Suppressor macrophage treated with lipopolysaccharide for 1 hour (primary cell): ENCODE measurements at places on chromosomes 11 and 22.

DNA sequence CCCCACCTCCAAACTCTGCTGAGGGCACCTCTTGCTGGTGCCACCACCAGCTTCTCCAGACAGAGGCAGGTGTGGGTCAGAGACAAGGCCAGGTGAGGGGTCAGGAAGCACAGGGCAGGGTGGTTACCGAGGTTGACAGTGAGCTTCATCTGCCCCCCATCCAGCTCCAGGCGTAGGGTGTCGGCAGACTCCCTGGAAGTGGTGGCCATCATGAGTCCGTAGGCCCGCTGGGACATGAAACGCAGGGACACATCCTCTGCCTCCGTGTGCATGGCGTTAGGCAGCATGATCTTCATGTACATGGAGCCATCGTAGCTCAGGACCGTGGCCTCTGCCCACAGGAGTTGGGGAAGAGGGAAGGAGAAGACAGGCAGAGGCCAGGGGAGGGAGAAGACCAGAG, 62.8 kb downstream of the NRXN2 start:
- no peak for DNase-seq

DNA sequence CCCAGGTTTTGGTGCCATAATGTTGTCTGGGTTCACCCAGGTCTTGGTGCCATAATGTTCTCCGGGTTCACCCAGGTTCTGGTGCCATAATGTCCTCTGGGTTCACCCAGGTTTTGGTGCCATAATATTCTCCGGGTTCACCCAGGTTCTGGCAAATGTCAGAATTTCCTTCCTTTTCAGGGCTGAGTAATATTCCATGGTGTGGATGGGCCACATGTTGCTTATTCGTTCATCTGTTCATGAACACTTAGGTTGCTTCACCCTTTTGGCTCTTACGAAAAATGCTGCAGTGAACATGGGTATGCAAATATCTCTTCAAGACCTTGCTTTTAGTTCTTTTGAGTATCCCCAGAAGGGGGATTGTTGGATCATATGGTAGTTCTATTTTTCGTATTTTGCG, 15.1 kb upstream of the GRAMD4 start:
- no peak for DNase-seq

GRCh38 chr11:45484326-45484883, 181.0 kb downstream of the CHST1 start:
- DNase-seq = no peak

DNA sequence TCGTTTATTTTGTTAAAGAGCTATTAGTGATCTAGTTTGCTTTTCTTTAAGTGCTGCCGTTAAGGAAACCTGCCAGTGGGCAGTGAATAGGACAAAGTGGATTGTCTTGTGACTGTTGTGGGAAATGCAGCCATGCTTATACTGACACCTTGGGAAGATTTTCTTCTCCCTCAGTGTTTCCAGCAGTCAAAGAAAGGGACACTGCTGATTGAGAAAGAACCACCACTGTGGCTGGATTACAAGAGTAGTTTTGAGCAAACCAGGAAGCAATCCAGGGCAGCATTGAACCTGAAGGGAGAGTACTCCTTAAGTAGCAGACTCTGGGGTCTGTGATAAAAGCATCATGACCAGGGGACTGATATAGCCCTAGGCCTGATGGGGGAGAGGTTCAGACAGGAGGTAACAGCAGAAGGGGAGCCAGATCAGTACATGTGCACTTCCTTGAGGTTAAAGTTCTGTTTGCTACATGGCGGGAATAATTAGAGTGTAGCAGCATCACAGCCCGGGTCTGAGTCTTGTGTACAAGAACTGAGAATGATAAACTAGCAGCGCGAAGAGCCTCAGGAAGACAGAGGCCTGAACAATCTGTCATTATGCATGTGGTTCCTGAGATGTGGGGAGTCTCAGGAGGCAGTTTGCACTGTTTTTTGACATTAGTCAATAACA, 167.8 kb downstream of the C11orf91 start:
- no peak for DNase-seq

DNA sequence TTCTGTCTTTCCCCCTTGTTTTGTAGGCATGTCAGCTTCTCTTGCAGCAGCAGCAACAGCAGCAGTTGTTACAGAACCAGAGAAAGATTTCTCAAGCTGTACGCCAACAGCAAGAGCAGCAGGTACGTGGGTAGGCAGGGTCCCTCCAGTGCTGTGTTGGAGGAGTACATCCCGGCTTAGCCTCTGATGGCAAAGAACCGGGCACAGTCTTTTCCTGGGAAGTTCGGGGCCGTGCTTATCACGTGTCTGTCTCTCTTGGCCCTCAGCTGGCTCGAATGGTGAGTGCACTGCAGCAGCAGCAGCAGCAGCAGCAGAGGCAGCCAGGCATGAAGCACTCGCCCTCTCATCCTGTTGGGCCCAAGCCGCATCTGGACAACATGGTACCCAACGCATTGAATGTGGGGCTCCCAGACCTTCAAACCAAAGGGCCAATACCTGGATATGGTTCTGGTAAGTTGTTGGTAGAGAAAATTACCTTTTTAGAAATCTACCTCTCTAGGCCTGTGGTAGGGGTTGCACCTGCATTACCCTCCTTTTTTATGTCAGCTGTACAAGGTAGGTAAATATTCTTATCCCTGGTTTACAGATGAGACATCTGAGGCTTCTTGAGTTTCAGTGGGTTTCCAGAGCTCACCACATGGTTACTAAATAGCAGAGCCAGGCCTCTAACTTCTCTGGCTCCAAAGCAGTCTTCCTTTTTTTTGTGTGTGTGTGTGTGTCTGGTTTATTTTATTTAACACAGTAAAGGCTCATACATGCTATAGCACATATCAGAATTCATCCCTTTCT, 45.2 kb upstream of the ADSL start:
- no peak for DNase-seq

DNA sequence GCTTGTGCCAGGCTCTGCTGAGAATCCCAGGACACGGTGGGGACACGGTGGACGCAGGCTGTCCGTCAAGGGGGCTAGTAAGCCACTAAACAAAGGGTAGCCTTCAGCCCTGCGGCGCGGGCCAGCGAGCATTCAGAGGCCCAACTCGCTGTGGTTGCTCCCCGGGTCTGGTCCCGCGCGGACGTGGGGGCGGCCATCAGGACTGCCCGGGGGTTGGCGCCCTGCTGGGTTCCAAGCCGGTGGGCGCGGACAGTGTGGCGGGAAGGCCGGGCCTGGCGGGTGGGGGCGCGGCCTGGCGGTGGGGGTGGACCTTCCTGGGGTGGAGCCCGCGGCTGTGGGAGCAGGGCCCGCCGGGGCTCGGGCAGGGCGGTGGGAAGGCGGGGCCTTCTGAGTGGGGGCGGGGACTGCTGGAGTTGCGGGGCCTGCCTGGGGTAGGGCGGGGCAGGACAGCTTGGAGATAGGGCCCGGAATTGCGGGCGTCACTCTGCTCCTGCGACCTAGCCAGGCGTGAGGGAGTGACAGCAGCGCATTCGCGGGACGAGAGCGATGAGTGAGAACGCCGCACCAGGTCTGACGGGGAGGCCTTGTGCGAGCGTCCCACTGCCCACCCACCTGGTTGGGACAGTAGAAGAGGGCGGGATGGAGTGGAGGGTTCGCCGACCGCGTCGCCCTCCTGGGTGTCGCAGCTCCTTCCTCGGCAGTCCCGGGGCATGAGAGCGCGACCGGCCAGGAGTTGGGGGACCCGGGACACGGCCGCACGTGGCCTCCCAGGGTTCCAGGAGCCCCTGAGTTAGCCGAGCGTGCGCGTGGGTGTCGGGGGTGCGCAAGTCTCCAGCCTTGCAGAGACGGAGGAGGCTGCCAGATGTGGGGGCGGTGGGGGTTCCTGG, at the start of gene SERHL2:
SERHL2 (plus strand) TSS at position 482 of the 887 bp plus-strand sequence; CDS start at position 547, 65 bp downstream.
- peak; percentile 91 for DNase-seq

DNA sequence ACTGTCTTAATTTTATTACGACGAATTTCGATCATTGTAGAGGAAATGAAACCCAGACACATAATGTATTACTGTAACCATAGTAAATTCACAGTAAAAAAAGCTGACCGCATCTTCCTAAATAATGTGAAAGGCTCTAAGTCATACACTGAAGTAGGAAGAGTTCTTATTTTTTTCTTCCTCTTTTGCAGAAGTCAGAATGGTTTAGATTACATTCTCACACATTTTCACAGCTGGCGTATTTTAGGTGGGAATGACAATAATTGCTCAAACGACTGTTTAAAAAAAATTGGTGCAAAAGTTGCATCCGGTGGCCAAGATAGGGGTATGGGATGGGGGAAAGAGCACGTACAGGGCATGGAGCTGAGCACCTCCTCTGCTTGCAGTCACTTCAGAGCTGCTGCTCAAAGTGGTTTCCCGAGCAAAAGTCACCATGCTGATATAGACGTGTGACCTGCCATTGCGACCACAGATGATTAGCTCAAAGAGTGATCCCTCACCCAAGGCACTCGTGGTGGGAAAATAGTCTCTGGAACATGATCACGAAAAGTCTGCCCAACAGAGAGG, 35.3 kb downstream of the MMP13 start:
- peak; percentile 91 for DNase-seq

DNA sequence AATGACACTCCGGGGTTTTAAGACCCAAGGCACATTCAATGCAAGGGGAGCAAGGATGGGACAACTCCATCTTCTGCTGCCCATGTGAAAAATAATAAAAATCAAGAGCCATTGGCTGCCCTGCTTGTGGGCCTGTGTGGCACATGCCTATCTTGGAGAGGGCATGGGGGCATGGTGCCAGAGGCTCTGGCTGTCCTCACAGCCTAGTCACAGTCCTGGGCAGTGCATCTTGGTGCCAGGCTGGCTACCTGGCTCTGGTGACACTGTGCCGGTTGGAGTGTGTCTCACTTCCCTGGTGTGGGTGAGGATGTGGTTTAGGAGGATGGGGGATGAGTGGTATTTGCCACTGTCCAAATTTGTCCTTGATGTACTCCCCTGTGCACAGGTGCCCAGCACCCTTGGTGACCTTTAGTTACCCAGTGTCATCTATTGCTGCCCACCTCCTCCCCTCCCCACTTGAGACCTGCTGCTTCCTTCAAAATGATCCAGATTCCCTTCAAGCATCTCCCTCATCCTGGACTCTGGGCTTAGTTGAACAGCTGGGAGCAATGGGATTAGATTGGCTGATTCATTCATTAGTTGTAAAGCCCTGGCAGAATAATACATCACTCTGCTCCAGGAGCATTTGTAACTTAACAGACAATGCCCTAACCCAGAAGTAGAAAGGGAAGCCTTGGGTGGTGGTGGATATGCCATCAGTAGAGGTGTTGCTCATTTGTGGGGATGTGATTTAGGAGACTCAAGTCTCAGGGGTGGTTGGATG, 4.6 kb downstream of the TMEM86A start:
- no peak for DNase-seq

DNA sequence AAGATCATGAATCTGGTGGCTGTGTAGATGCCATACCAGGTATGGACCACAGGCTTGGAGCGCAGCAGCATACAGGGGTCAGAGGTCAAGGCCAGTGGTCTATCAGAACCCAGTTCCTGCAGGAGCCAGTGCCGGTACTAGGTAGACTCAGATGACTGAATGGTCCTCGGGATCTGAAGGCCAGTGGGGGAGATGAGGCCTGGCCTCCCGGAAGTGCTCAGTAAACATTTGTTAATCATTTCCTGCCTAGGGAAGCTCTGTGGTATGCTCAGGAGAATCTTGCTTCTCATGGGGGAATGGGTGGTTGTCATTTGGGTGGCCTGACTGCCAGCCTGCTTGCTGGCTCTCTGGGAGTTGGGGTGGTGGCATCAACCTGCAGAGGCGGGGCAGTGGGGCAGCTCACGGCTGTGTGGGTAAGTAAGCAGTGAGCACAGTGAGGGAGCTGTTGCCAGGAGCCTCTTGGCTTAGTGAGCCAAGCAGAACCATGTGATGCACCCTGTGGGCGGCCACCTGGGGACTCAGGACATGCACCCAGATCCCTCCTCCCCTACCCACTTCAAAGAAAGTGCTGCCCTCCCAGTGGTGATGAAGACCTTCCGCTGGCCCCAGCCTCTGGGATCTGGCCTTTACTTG, 33.0 kb downstream of the PTPRJ start:
- peak; percentile 78 for DNase-seq

DNA sequence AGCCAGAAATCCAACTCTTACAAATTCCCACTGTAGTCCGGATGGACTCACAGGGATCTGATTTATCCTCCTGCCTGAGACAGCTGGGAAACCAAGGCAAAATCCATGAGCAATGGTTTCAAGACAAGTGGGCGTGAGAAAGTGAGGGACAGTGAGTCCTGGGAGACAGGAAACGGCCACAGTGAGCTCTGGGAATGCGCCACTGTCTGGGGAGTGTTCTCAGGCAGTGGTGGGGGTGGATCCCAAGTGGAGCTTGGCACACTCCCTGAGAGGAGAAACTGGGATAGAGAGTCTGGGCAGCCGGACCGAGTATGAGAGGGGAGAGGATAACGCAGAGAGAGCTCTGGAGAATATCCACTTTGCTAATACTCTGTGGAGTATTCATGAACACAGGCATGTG, 9.8 kb downstream of the IL17REL start:
- no peak for DNase-seq

DNA sequence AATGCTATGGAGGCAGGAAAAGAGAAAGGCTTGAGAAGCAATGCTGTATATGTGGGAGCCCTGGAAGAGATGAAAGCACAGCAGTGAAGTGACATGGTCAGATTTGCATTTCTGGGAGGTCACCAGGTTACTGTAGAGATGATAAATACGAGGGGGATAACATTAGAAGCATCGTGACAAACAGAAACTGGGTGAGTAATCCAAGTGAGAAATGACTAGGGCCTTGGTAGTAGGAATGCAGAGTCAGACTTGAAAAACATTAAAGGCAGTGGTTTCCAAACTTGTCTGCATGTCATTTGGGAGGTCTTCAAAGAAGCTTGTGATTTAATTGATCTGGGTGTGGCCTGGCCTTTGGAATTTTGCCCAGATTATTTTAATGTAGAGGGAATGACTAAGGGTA, 43.9 kb downstream of the CCDC34 start:
- DNase-seq = no peak

DNA sequence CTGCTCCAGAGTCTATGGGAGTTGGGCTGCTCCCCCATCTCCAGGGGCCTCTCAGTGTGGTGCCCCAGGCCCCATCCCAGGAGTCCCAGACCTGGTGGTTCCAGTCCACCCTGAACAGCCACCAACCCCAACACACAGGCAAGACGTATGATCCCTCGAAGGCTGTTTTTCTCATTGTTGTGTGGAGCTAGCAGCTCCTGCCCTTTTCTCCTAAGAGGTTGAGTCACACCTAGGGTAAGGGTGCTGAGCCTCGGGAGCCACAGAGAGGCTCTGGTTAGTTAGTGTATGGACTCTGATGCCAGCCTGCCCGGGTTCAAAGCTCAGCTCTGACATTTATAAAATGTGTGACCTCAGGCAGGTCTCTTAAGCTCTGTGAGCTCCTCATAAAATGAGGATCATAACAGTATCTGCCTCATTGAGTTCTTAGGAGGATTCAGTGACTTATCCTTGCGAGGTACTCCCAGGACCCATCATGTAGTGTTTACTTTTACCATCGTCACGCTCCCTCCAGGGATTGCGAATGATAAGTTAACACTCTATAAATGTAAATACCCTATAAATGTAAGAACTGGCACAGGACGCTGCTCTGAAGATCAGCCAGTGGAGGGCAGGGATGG, 47.2 kb downstream of the FBLN1 start:
- DNase-seq = no peak

- no peak for DNase-seq
These were observed 7.1 kb upstream of the MGAT3 start for GRCh38 chr22:39449708-39450107.

GRCh38 chr11:64771861-64772260, 6.5 kb downstream of the SF1 start:
- DNase-seq = peak; percentile 12

GRCh38 chr11:535210-535518, 212 bp downstream of the HRAS start:
- DNase-seq = no peak

- DNase-seq = peak; percentile 52
These were observed 16.8 kb downstream of the KCNJ11 start for GRCh38 chr11:17371614-17372013.
